Activated T-cell treated with anti-CD3 and anti-CD28 coated beads for 48 hours (primary cell): ENCODE measurements at places on chromosomes 1 and 21.

GRCh38 chr1:204837440-204838084, 33.1 kb upstream of the NFASC start:
- peak; percentile 6 for DNase-seq

DNA sequence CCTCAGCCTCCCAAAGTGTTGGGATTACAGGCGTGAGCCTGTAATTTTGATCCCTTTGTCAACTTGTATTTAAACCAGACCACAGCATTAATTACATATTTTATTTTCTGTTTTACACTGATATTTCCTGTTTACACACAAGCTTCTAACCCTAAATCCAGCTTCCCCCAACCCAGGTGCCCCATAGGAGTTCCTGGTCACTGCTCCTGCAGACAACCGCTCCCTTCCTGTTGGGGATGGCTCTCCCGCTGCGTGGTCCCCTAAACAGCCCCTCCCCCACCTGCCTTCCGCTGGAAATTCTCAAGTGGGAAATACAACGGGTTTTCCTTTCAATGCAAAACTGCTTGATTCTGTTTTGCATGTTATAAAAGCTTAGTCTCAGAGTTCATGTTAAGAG, 3.7 kb downstream of the CSTB start:
- DNase-seq: no peak

DNA sequence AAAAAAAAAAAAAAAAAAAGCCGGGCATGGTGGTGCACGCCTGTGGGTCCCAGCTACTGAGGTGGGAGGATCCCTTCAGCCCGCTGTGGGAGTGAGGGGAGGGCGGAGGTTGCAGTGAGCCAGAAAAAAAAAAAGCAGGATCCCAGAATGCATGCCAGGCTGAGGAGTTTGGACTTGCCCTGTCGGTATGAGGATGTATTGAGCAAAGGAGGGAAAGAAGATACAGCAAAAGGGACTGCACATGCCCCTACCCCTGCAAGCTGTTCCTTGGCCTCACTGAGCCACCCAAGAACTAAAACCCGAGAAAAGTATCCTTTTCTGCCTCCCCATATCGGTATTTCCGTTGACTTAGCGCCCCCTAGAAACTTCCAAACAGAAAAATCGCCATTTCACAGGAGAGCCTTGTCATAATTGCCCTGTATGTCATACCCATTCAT, 1.3 kb upstream of the GPATCH4 start:
- no peak for DNase-seq

GRCh38 chr1:121408354-121408753, 223.6 kb downstream of the SRGAP2C start:
- DNase-seq: no peak

DNA sequence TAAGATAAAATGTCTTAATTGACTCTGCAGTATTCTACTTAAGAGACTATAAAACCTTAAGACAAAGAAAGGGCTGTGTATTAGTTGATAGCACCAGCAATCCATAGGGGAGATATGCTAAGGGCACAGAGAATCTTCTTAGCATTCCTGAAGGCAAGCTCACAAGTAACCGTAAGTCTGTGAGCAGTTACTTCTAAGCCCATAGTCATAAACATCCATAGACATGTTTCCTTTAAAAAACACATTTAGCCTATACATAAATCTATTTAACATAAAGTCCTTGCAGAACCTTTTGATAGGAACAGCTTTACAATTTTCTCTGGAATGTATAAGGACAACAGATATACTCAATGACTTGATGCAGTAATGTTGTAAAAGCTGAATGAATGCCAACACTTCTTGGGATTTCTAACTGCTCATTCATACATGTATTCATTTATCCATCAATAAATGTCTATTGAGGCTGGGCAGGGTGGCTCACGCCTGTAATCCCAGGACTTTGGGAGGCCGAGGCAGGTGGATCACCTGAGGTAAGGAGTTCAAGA, 6.3 kb upstream of the ERRFI1 start:
- DNase-seq: no peak

DNA sequence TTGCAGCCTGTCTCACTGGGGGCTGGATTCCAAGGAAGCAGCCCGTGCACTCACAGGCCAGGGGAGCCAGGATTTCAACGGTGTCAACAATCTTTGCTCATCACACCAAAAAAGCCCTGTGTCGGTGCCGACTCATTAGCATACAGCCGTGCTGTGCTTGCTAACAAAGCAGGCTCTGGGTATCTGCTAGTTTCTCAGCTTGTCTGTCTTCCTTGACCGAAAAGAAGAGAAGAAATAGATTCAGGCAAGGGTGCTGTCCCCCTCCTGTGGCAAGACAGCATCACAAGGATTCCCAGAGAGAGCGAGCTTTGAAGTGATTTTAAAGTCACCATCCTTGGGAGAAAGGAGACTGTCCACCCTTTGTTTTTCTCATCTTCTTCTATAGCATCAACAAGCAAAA, 214.7 kb downstream of the SDCCAG8 start:
- no peak for DNase-seq

DNA sequence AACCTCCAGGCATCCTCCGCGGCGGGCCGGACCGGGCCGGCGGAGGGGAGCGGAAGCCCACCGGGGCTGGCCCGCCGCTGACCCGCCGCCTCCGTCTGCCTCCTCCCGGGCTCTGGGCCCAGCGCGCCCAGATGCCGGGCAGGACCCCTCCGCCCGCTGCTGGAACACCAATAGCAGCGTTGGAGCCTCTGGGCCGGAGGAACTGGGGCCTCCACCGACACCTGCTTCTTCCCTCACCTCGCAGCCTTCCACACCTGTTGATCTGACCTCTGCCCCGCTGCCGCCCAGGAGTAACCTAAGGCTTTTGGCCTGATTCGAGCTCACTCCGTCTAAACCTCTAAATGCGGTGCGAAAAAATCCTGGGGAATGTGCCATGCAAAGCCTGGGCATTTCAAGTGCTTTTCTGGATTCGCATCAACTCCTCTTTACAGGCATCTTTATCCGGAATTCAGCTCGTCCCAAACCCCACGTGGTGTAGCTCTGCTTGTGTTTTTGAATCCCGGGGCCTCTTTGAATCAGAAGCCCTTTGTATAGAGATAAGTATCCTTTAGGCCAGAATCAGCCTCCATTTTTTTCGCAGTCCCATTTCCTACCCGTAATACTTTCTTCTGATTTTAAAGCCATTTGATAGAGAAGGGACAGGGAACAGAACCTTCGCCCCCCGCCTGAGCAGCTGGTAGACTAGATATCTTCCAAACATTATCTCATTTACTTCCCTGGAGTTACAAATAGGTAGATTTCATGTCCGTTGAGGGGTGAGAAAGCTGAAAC, 680 bp upstream of the CNN3 start:
- no peak for DNase-seq

- DNase-seq: no peak
Observed at GRCh38 chr1:160797271-160797709, 1.3 kb downstream of the LY9 start.

DNA sequence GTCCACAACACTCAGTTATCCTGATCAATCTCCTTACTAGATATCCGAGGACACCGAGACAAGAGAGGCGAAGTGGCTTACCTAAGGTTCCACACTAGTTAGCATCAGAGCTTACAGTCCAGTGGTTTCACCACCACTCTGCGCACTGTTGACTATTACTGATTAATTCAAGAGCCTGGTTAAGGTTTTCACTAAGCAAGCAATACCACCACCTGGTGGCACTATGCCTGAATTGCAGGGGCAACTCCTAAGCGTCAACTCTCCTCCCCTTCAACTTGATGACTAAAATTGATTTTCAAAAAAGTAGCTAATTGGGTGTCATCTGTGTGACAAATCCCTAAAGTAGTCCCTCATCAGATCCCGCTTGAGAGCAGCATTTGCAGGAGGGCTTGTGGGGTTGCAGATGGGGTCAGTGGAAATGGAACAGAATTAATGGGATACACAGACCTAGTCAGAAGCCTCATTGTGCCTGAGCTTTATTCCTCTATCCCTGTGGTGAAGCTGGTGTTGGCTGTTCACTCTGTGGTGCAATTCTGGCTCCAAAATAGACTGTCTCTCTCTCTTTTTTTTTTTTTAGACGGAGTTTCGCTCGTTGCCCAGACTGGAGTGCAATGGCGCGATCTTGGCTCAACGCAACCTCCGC, 9.1 kb downstream of the TTC22 start:
- DNase-seq: peak; percentile 64

GRCh38 chr1:9905010-9905409, 5.1 kb downstream of the CTNNBIP1 start:
- no peak for DNase-seq

DNA sequence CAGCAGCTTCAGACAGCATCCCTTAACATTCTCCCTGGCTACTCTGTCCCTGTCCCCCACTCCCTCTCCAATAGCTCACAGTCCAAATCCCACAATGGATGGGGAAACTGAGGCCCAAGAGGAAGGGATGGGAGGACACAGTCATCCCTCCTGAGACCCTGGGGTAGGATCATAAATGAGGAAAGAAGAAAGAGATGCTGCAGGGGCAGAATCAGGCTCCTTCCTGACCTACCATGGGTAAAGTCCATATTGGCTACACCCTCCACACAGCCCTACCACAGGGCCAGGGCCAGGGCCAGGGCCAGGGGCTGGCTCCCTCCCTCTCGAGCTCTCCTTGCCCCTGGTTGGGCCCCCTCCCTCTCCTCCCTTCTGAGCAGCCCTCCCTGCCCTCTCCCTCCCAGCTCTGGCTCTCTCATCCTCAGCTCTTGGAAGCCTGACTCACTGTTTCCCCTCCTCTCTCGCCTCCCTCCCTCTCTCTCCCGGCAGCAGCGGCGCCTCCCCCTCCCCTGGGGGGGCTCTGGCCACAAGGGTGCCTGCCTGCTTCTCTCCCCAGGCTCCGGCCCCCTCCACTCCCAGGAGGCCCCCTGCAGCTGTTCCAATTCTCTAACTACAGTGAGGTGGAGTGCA, 4.9 kb downstream of the AHDC1 start:
- DNase-seq: no peak

- DNase-seq: no peak
Observed at GRCh38 chr1:202047977-202048376, 37.6 kb downstream of the ELF3 start.

- DNase-seq: peak; percentile 35
Observed at GRCh38 chr1:205488074-205488723, 16.3 kb upstream of the CDK18 start.

DNA sequence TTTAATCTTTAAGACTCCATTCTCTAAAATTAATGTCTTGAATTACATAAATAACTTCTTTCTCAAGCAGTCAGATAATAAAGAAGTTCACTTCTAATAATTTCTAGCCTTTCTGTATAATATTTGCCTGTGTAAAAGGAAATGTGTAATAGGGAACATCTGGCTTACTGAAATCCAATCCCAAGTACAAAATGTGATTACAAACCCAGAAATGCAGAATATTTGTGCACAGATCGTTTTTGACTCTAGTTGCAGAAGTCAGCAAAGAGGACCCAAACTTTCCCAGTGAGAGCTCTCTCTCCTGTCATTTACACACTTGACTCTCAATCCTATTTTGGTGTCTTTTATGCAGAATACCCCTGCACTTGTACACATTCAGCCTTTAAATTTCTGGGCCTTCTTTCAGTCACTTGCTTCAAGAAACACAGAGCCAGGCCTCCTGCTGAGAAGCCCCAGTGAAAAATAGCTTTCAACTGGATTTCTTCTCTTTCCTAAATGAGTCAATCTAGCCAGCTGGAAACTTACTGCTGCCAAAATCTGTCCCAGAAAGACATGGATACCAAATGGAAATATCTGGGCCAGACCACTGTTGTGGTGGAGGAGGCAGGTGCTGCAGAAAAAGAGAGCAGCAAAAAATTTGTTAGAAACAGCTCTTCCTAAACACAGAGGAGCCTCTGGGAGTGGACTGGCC, 68.5 kb upstream of the ADAM30 start:
- DNase-seq: no peak

DNA sequence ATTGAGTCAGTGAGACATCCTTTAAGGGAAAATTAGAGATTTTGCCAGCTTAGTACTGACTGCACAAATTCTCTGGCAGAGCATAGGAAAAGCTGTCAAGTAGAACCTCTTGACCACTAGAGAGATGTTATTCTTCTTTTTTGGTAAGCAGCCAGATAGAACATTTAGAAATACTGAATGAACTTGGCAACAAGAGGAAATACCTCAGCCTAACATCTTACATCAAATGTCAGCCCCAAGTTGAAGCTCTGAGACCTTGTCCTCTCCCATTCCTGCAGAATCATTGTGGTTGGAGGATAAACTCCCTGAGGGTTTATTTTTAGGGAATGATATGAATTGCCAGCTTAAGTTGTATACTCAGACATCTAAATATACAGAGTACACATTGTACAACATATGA, 53.5 kb downstream of the MIGA1 start:
- DNase-seq: no peak

GRCh38 chr21:41566500-41567014, 58.6 kb upstream of the TMPRSS2 start:
- no peak for DNase-seq

DNA sequence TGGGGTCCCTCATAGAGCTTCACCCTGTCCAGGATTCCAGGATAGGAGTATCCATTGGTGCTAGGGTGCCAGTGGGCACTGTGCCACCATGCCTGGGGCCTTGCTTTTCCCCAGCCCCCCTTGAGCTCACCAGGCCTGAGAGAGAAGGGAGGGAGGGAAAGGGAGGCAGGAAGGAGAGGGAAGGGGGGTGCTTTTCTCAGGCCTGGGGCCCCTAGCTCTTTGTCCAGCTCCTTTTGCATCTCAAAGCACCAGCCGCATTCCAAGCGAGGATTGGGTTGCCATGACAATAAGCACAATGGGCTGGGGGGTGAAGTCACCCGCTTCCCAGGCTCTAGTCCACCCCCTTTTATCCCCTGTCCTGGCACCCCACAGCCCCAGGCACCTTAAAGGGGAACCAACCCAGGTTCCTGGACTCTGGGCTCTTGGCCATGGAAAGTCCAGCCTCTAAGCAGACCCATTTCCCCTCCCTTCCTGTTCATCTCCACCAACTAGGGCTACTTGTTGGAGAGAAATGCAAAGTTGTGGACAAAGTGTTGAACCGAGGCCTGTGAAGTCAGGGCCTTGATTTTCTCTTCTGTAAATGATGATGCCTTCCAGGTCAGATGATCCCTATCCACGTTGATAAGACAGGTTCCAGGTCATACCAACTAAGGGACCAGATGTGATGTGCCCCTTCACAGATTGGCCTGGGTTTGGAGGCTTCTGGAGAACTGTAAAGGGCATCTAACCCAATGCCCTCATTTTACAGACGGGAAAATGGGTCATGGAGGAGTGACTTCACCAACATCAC, 11.4 kb downstream of the THBS3 start:
- no peak for DNase-seq

- no peak for DNase-seq
Observed at GRCh38 chr21:31124010-31124409, 85.7 kb upstream of the KRTAP19-8 start.
